ENCODE measurements at places on chromosomes 11 and 22. TPM values are rescaled to one million over a fixed set of nuclear protein-coding genes. Genes with fewer than 3 reads are reported as not detected.
A peak's percentile ranks its signal among the peaks of the same experiment; 100 is the strongest.

DNA sequence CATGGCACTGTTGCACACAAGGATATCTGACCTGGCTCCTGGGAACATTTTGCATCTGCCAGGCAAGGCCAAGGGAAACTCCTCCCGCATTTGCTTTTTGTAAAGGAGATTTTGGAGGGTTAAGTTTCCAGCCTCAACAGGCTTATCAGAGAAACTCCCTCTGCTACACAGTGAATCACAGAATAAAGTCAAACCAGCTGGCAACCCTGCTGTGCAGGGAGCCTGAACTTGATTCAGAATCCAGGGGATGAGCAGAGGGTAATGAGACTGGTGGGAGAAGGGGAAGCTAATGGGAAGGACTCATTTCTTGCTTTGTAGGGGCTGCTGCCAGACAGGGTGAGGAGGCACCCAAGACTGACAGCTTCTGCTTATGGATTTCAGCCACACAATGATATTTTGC lies 185.3 kb upstream of the ISX start:
- no peaks in the 10 kb centered on the region for H3K36me3 ChIP-seq
- H3K4me3 ChIP-seq, result no peak overlapping the region
- H3K27me3 ChIP-seq, result no peaks in the 10 kb centered on the region
- H3K27ac ChIP-seq, result no peak overlapping the region

- no peak for DNase-seq
- H3K27ac ChIP-seq, result no peak overlapping the region
- peaks cover 4% of the 10 kb centered on the region for H3K4me1 ChIP-seq
- peaks cover 26% of the 10 kb centered on the region for H3K27me3 ChIP-seq
Measured at GRCh38 chr22:16608931-16609330, 16.3 kb upstream of the CCT8L2 start.

DNA sequence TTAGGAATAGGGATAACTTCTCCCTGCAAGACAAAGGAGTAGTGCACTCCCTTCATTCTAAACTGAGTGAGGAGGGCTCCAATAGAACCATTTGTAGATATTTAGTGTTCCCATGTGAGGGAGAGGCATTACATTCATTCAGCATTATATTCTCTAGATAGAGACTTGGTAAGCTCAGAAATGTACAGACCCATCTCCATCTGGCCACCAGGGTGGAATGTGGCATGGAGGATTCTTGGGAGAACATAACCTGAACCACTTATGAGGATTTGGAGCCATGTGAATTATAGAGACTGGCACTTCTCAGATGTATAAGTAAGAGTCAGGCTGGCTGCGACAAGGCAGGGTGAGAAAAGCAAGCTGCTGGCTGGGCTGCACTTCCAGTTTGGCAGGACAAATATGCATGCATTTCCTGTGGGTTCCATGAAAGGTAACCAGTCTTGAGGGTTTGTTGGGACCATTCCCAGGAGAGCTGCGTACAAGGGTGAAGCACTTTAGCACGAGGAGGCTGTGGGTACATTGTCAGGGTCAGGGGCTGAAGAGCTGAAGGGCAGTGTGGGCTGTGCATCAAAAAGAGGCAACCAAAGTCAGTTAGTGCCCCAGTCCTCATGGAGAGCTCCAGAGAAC lies 9.2 kb downstream of the RRP8 start:
- H3K4me1 ChIP-seq, result no peaks in the 10 kb centered on the region
- H3K27ac ChIP-seq, result no peak overlapping the region
- no peak overlapping the region for H3K4me3 ChIP-seq

OR5B17 gene
- total RNA-seq, result not detected

GRCh38 chr22:37082251-37082873 lies 27.2 kb downstream of the TMPRSS6 start:
- peaks cover 21% of the 10 kb centered on the region for H3K27me3 ChIP-seq
- no peak overlapping the region for H3K27ac ChIP-seq
- no peaks in the 10 kb centered on the region for H3K36me3 ChIP-seq
- H3K4me1 ChIP-seq, result peaks cover 16% of the 10 kb centered on the region
- no peak overlapping the region for H3K4me3 ChIP-seq
- no peak for DNase-seq

GRCh38 chr11:130945896-130946295 lies 29.6 kb upstream of the SNX19 start:
- no peak for DNase-seq
- no peaks in the 10 kb centered on the region for H3K36me3 ChIP-seq
- no peak overlapping the region for H3K27ac ChIP-seq
- no peaks in the 10 kb centered on the region for H3K4me1 ChIP-seq

DNA sequence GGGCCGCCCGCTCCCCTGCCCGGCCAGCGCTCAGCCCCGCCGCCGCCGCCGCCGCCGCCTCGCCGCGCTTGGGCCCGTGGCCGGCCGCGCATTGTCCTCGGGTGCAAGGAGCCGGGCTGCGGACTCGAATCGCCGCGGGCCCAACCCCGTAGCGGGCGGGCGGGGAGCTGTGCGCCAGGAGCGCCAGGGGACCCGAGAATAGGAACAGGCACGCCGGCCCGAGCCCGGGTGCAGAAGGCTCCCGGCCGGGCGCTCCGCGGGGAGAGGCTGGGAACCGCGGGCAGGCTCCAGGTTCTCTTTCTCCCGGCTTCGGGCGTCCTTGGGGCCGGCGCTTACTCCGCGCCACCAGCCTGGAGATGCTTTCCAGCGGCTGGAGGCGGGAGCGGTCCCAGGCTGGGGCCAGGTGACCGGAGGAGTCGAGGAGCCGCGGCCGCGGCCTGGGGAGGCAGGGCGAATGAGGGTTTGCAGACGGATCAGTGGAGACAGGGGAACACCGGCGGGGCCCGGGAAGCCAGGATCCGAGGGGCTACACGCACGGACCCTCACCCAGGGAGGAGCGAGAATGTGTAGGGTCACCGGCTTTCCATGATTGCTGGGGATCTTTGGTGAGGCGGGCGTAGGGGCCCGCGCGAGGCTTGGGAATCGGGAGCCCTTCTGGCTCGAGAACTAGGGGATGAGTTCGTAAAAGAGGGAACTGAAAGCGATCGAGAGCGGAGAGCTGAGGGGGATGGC lies 726 bp downstream of the PKNOX2 start:
- DNase-seq, result no peak
- peak overlapping the region; percentile 14 for H3K27ac ChIP-seq
- H3K4me1 ChIP-seq, result peaks cover 8% of the 10 kb centered on the region
- peaks cover 62% of the 10 kb centered on the region for H3K27me3 ChIP-seq
- H3K4me3 ChIP-seq, result peak overlapping the region; percentile 47
- no peaks in the 10 kb centered on the region for H3K36me3 ChIP-seq

DNA sequence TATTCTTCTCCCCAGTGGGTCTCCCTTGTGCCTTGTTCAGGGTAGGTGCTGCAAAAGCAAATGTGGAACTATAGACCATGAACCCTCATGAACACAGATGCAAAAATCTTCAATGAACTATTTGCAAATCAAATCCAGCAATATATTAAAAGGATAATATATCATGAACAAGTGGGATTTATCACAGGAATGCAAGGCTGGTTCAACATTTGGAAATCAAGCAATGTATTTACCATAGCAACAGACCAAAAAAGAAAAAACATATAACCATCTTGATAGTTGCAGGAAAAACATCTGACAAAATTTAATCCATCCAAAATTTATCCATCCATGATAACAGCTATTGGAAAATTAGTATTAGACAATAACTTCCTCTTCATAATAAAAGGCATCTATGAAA lies 11.4 kb upstream of the OSBPL5 start:
- no peak for DNase-seq
- no peak overlapping the region for H3K4me3 ChIP-seq
- H3K36me3 ChIP-seq, result no peaks in the 10 kb centered on the region
- no peak overlapping the region for H3K27ac ChIP-seq
- peaks cover 14% of the 10 kb centered on the region for H3K4me1 ChIP-seq
